Airway epithelial cell (primary cell): ENCODE measurements at places on chromosomes 11 and 22. TPM values are rescaled to one million over a fixed set of nuclear protein-coding genes. Genes with fewer than 3 reads are reported as not detected.

Gene MRGPRX3
- 0.21 TPM in 1 of 2 replicates, not detected in the other for total RNA-seq

Gene DRICH1
- not detected in 2 replicates for total RNA-seq

Gene CYTH4
- total RNA-seq = 0.09 and 0.21 TPM in 2 replicates

Gene TSPAN32
- total RNA-seq = not detected in 2 replicates

Gene PHF21B
- total RNA-seq = not detected in 2 replicates

Gene PRR33
- total RNA-seq = not detected in 2 replicates
